Muscle of back (tissue), 13 donors: ENCODE measurements at places on chromosomes 2 and 18. TPM values are rescaled to one million over a fixed set of nuclear protein-coding genes. Genes with fewer than 3 reads are reported as not detected.

COPS8 gene
- polyA plus RNA-seq, result 56.4 TPM

- DNase-seq, result no peak
Measured at GRCh38 chr2:238869-239268, 25.0 kb downstream of the SH3YL1 start.

LYG2 gene
- polyA plus RNA-seq, result 0.56 TPM

CPO gene
- 0.42 TPM for polyA plus RNA-seq

GRCh38 chr2:2263196-2263829 is 67.8 kb downstream of the MYT1L start:
- DNase-seq, result no peak

DNA sequence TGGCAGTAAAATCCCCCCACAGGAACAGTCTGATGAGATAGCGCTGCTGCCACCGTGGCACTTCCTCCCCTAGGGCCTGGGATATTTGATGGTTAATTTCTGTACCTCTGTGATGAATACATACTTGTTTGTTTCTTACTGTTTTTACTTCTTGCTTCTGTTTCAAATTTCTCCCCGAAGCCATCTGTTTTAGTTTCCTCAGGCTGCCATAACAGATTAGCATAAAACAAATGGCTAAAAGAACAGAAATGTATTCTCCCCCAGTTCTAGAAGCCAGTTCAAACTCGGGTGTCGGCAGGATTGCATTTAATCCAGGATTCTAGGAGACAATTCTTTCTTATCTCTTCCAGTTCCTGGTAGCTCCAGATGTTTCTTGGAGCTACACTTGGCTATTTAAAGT is 435.9 kb downstream of the DSEL start:
- no peak for DNase-seq

DNA sequence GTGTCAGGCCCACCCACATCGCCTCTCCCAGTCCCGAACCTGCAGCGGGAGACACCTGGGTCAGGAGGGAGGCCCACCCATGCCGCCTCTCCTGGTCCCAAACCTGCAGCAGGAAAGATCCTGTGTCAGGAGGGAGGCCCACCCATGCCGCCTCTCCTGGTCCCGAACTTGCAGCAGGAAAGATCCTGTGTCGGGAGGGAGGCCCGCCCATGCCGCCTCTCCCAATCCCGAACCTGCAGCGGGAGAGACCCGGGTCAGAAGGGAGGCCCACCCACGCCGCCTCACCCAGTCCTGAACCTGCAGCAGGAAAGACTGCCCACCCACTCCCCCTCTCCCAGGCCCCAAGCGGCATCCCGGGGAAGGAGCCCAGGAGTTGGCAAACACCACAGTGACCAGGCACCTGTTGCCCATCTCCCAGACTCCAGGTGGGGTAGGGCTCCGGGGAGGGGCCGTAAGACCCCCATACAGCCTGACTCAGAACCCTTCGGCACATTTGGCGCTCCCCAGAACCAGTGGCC is 7.8 kb downstream of the SLC66A2 start:
- no peak for DNase-seq

DNA sequence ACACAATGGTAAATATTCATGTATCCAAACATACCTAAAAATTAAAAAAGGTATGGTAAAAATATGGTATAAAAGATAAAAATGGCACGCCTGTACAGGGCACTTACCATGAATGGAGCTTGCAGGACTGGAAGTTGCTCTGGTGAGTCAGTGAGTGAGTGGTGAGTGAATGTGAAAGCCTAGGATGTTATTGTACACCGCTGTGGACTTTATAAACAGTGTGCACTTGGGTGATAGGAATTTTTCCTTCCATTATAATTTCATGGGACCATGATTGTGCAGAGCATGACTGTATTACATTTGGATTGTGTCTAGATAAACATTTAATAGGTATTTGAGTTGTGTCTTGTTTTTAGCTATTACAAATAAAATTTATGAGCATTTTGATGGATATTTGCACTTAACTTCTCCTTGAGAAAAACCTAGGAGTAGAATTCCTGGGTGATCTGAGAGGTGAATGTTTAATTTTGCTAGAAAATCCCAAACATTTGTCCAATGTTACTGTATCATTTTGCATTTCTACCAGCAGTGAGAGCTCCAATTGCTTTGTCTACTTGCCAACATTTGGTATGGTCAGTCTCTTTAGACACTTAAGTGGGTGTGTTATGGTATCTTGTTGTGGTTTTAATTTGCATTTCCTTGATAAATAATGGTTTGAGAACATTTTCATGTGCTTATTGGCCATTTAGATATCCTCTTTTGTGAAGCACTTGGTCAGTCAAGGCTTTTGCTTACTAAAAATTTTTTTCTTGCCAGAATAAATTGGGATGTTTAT is 81.7 kb downstream of the BCL2L11 start:
- DNase-seq, result no peak

GRCh38 chr2:199405241-199405640 is 52.5 kb downstream of the SATB2 start:
- DNase-seq, result no peak

GRCh38 chr18:76134628-76135027 is 360.4 kb downstream of the ZNF516 start:
- DNase-seq, result no peak

GRCh38 chr2:70546885-70547284 is 6.7 kb downstream of the TGFA start:
- DNase-seq, result no peak

REG1B gene
- not detected for polyA plus RNA-seq

DNA sequence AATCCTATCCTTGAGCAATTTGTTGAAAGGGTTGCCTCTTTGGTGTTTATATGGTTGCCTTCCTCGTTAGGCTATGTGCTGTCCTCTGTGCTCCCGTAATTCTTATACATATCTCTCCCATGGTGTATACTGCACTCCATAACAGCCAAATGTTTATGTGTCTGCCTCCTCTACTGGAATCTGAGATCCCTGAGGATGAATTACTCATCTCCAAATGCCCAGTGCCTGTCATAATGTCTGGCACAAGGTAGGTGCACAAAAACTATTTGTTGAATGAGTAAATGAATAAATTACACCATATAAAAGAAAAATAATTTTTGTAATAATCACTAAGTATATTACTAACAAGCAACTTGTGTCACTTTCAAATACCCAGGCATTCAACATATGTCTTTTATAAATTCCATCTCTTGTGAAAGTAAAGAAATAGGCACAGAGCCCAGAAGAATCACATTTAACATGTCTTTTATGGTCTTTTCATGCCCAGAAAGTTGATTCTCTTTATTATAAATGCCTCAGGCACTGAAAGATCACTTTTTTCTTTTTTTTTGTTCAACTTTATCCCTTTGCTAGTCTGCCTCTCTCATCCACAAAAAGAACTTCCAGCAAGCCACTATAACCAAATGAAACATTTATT is 164.9 kb downstream of the CCDC148 start:
- no peak for DNase-seq

DNA sequence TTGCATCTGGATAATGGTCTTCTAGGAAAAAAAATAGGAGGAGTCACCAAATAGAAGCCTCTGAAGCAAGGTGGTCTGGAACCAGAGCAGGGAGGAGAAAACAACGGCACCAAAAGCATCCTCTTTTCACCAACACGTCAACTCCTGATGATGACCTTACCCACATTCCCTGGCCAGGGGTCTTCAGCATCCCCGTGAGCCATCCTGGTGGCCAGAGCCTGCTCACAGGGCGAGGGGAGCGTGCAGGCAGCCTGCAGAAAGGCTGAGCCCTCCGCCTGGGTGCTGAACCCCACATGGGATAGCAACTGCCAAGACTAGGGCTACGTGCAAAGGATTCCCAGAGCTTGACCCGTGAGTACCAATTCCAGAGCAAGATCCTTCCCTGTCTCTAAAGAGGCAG is 191.0 kb downstream of the NDUFA10 start:
- DNase-seq, result no peak

TLX2 gene
- polyA plus RNA-seq, result 0.14 TPM

- no peak for DNase-seq
Measured at GRCh38 chr2:238162251-238162845, 3.6 kb downstream of the ERFE start.

GRCh38 chr2:201852878-201853415 is 46.6 kb downstream of the CDK15 start:
- no peak for DNase-seq

DNA sequence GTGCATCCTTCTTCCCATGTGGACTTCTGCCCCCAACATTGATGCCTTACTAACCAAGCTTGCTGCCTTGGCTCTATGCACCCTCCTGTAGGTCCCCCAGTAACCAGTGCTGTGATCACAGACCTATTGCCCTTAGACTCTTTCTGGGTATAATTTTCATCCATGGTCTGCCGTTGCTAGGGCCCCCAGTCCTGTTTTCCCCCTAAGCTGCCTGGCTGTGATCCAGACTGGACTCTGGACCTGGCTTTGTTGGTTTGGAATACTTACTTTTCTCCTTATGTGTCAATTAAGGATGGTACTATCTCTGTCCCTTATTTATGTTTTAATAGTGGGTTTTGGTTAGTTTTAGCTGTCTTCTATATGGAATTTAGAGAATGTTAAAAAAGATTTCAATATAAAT is 26.0 kb downstream of the ATP9B start:
- DNase-seq, result no peak

AKAIN1 gene
- not detected for polyA plus RNA-seq

- DNase-seq, result peak; percentile 77
Measured at GRCh38 chr2:19474128-19474527, 115.7 kb upstream of the OSR1 start.

DNA sequence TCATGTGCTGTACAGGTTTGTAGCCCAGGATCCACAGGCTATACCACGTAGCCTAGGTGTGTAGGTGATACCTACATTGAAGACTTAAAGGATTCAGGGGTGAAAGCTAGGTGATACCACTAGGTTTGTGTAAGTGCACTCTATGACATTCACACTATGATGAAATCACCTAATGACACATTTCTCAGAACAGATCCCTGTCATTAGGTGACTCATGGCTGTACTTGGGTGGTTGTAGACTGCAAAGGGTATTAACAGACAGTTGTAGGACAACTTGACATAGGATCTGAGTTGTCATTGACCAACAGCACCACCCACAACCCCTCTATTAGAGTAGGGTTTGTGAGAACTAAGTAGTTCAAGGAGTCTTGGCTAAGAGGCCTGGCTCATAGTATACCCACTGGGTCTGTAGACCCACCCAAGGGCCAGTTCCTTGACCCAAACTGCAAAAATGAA is 27.7 kb upstream of the SMCHD1 start:
- no peak for DNase-seq

- DNase-seq, result peak; percentile 73
Measured at GRCh38 chr2:182379241-182379640, 47.6 kb downstream of the PDE1A start.

DNA sequence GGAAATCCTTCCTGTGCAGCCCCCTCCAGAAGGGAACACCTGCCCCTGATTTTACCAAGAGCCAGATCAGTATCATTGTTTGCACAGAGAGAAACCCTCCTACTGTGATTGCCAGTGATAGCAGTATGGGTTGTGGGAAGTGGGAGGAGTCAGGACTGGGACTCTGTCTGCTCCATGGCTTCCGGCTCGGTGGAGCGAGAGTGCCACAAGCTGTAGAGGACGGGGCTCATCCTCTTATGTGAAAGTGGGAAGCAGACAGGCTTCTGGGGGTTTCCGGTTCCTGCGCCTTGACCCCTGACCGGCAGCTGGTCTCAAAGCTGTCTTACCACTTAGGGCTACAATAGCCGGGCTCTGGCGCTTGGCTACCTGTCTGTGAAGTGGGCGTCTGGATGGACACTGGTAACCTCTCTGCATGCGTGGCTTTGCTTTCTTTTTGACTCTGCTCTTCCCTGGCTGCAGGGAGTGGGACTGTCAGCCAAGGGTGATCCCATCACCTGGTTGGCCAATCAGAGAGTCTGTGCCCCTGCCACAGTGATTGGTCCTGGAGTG is 79.7 kb downstream of the BCL2L11 start:
- no peak for DNase-seq

DNA sequence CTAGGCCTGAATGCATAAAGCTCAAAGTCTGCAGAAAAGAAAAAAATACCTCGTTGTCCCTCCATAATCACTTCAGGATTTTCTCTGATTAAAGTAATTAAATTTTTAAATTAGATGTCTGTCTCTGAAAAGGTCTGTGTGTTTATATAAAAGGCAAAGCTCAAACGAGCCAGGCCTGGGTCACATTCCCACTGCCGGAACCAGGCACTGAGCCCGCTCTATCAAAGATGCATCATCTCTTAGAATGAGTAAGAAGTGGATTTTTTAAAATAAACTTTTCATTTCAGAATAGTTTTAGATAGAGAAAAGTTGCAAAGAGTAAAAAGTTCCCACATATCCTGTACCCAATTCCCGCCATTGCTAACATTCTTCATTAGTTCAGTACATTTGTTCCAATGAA is 202.1 kb upstream of the KYNU start:
- no peak for DNase-seq

DNA sequence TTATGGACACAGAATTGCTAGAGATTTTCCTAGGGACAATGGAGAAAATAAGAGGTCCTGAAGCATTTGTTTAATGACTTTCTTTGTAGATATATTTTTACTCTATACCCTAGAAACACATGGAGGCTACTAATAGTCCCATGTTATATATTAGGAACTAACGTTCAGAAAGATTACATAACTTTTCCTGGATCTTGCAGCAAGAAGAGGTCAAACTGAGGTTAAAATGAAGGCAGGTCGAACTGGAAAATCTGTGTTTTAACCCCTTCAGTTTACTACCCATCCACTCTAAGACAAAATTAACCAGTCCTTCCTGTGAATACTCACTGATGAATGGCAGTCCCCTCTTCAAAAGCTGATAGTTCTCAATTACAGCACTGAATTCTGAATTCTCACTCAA is 1415.8 kb upstream of the CELF4 start:
- DNase-seq, result peak; percentile 19

DNA sequence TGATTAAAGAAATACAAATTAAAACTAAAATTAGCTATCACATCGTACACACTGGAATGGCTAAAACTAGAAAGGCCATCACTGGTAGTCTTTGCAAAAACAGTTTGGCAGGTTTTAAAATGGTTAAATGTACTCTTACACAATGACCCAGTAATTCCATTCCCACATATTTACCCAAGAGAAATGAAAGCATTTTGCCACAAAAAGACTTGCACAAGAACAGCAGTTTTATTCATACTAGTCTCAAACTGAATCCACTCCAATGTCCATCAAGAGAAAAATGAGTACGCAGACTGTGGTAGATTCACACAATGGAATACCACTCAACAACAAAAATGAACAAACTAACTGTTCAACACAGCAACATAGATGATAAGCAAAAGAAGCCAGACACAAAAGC is 29.1 kb downstream of the SP140L start:
- DNase-seq, result no peak

GRCh38 chr2:17061028-17061427 is 395.4 kb upstream of the CYRIA start:
- DNase-seq, result no peak

STARD6 gene
- polyA plus RNA-seq, result not detected

MC2R gene
- 0.23 TPM for polyA plus RNA-seq

AFF3 gene
- polyA plus RNA-seq, result 4.1 TPM

MALL gene
- polyA plus RNA-seq, result 10.2 TPM

SOCS6 gene
- 16.8 TPM for polyA plus RNA-seq

GRCh38 chr2:20994130-20994529 is 49.7 kb downstream of the APOB start:
- DNase-seq, result no peak

DNA sequence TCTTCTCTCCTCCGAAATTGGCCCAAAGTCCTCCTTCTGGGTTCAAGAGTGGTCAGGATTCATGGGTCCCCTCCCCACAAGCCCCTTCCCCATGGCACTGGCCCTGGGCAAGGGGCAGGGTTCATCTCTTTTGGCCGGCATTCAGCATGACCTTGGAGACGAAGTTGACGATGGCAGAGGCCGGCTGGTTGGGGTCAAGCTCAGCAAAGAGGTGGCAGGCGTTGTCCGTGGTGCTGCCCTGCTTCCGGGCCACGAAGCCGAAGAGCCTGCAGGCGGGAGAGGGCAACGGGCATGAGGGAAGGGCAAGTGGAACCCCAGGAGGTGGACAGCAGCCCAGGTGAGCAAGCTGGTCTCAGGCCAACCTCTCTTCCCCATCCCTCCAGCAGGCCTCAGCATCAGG is 198.5 kb downstream of the TNS1 start:
- DNase-seq, result no peak
